ENCODE measurements at places on chromosomes 2 and 18.
A peak's percentile ranks its signal among the peaks of the same experiment; 100 is the strongest.

GRCh38 chr2:7691961-7692656 is 774.9 kb downstream of the RNF144A start:
- DNase-seq, result no peak

GRCh38 chr2:1606421-1607235 is 137.7 kb downstream of the PXDN start:
- DNase-seq, result no peak

DNA sequence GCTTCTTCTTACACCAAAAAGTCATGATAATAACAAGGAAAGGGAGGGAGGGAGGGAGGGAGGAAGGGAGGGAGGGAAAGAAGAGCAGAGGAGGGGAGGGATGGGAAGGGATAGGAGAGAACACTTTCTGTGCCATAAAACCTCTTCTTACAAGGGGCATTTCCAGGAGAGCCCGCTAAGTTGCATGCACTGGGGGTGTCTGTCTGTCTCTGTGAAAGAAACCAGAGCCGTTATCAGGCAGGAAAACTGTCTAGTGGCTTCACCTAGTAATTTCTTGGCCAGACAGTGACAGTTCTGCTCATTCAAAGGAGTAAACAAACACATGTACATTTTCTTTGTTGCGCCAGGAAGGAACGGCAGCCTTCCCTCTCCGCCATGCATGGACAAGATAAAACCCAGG is 45.8 kb downstream of the AQP12A start:
- no peak for DNase-seq

DNA sequence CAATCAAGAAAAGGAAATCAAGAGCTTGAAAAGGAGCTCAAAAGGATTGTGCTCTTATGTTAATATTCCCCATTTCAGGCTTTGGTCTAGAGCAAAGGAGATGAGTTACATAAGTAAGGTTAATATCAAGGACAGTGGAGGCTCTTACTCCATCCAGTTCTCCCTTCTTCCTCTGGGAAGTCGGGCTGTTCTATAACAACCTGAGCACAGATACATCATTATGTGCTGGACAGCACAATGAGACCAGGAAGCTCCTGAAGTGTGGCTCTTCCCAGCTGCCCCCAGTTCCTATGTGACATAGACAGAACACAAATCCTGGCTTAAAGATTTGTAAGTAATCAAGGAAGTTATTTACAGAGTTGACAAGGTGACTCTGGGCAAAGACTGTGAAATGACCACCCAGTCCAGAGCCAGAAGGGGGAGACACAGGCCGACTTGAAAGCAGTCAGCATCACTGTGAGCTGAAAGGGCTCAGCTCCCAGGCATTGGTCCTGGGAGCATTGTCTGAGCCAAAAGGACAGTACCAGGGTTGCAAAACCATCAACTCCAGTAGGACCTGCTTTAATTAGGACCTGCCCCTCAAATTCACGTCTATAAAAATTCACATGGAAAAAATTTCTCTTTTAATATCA is 917.6 kb upstream of the ACVR2A start:
- no peak for DNase-seq

- DNase-seq, result no peak
Measured at GRCh38 chr2:75465317-75465984, 95.3 kb downstream of the EVA1A start.

- DNase-seq, result peak; percentile 47
Measured at GRCh38 chr18:23069481-23069880, 65.8 kb upstream of the CABLES1 start.

DNA sequence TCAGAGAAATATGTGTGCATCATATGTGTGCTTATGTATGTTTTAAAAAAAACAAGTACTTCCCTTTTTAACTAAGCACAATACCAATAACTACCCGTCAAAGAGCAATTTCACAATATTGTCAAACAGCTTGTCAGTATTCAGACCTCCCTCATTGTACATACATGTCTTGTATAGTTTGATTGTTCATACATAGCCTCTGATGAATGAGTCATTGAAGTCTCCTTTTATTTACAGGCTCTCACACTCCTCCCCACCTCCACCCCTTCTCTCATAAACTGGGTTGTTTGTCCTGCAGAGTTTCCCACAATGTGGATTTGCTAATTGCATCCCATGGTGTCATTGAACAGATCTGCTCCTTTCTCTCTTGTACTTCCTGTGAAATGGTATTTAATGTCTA is 132.8 kb upstream of the L3MBTL4 start:
- no peak for DNase-seq

DNA sequence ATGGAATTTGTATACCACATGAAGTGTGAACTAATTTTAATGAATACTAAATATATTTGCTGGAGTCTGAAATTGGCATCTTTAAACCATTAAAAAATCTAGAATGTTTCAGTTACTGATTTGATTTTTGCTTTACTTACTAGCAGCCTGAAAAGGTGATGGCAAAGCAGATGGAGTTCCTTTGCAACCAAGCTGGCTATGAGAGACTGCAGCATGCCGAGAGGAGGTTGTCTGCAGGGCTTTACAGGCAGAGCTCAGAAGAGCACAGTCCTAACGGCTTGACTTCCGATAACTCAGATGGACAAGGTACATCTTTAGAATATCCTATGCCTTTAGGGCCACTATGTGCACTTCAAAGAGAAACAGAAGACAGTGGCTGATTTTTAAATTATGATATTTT is 36.5 kb downstream of the NAB1 start:
- DNase-seq, result no peak

Data from suppressor macrophage (primary cell).